Right ventricle myocardium superior (tissue), 1 donor: ENCODE measurements at places on chromosomes 5 and 9.

- DNase-seq, result no peak
These were observed 1.5 kb upstream of the TEX10 start for GRCh38 chr9:100354121-100354800.

- no peak for DNase-seq
These were observed 148.0 kb downstream of the MEF2C start for GRCh38 chr5:88734983-88735382.

- no peak for DNase-seq
These were observed 420.3 kb downstream of the GABRG2 start for GRCh38 chr5:162487528-162488525.

- no peak for DNase-seq
These were observed 8.5 kb downstream of the DUSP1 start for GRCh38 chr5:172762214-172763119.

- peak; percentile 56 for DNase-seq
These were observed 3.0 kb upstream of the DNAJB5 start for GRCh38 chr9:34986540-34987047.

GRCh38 chr5:108884736-108885135 is 137.0 kb downstream of the FER start:
- DNase-seq, result no peak

DNA sequence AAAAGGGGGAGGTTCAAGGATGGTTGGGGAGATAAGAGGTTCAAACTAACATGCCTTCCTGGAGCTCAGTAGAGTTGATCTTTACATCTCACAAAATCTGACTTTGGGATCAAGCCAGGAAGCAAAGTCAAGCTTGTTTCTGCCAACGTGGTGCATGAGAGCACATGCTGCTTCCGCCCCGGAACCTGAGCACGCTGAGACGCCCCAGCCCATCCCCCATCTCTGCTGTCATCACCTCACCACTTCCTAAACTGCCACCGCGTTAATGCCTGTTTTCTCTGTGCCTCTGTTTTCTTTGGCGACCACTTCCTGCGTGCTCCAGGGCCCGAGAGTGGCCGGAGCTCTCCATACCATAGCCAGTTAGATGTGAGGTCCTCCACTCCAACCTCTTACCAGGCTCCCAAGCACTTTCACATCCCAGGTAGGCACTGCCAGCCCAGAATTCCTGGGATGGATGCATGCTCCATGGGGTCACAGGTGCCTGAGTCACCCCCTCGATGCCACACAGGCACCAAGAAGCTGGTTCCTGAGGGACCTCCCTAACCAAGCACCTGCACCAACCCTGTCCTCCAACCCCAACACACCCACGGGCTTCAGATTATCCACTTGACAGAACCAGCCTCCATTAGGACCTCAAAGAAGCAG is 31.2 kb upstream of the AFAP1L1 start:
- DNase-seq, result peak; percentile 59

DNA sequence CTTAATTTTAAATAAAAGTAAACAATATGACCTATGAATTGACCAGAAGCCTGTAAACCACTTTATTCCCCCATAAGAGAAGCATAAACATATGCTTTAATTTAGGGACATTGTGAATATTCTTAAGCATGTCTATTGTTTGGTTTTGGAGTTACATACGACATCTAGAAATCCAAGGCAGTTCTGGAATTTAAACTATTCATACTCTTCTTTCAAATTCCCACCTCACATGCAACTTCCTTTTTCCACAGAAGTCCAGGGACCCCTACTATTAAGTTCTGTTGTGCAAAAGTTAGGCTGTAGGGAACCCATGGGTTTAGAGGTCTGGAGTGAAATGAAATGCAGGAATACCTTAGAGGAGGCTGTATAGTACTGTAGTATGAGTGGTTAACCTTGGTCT is 2.1 kb downstream of the RIC1 start:
- no peak for DNase-seq

GRCh38 chr9:1013021-1013420 is 36.6 kb downstream of the DMRT3 start:
- no peak for DNase-seq

DNA sequence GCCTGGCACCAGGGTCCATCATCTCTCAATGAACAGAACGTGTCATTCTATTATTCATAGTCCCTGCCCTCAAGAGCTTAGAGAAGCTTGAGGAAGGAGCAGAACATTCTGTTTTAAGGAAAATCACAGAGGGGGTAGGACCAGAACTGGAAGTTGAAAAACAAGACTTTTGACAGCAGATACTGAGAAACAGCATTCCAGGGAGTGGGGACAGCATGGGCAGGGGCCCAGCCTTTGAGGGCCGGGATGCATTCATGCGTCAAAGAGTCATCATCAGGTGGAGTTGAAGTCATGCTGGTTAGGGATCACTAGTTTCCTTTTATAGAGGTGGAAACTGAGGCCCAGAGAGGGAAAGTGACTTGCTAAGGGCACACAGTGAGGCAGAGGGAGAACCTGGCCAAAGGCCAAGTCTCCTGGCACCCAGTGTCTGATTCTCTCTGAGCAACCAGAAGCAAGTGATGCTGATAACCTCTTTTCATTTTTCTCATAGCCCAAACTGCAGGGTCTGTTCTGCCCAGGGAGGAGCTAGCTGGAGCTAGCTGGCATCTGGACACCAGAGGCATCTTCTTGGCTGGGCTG is 41.5 kb upstream of the STXBP1 start:
- DNase-seq, result no peak

- peak; percentile 42 for DNase-seq
These were observed 1.1 kb downstream of the CD14 start for GRCh38 chr5:140631831-140632365.

- DNase-seq, result no peak
These were observed 327.7 kb downstream of the PIK3R1 start for GRCh38 chr5:68543212-68543611.

DNA sequence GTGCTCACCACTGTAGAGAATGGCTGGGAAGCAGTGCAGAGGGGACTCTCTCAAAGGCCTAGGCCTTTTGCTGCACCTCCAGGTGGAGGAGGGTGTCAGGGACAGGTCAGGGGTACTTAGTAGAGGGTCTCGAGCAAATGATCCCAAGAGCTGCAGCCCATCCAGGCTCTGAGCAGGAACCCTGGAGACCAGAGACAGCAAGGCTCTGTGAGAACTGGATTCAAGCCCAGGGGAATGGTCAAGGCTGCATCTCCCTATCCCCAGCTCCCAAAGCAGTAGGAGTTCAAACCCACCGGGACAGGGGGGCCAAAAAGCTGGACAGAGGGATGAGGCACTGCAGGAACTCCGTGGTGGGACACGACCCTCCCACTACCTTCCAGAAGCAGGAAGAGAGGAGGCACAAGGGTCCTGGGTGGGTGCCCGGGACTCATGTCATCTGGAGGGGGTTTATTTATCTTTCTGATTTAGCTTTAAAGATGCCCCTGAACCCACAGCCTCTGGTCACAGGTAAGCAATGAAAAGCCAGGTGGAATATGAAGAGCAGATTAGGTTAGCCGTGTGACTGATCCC is 124.8 kb downstream of the MVB12B start:
- DNase-seq, result no peak

DNA sequence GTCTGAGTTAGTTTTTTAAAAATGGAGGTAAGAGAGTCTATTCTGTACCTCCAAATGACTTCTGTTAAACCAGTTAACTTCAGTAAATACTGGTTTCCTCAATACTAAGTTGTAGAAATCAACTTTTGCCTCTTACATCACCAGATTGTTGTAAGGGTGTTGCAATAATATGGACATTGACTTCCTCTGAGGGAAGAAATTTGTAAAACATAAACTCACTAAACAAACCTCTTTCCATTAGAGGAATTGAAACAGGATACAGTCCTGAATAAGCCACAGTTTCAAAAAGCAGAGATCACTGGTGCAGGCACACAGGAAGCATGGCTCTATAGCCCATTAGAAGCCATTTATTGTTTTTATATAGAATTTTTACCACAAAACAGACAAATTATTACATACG is 32.7 kb upstream of the SLCO6A1 start:
- no peak for DNase-seq

GRCh38 chr5:110371011-110371724 is 355.3 kb downstream of the TMEM232 start:
- no peak for DNase-seq

- no peak for DNase-seq
These were observed 73.6 kb upstream of the RPS23 start for GRCh38 chr5:82351754-82352145.

- DNase-seq, result no peak
These were observed 125.4 kb upstream of the LMX1B start for GRCh38 chr9:126488310-126488709.

GRCh38 chr5:108830705-108831276 is 83.1 kb downstream of the FER start:
- DNase-seq, result no peak

DNA sequence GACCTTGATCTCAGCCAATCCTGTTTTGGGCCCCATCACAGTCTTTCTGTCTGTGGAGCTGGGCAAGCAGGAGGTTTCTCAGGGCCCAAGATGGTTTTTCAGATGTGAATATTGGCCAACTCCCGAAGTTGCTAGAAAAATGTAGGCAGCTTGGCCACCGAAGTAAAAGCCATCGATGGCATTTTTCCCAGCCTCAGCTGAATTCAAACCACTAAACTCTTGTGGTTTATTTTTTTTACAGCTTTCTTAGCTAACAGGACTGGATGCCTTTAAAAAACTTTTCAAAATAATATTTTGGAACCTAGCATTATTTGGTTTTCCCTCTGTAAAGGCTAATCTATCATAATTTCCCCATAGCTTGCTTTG is 102.5 kb upstream of the ERCC6L2 start:
- no peak for DNase-seq

- DNase-seq, result no peak
These were observed 364.2 kb upstream of the RPS23 start for GRCh38 chr5:82642313-82642712.

DNA sequence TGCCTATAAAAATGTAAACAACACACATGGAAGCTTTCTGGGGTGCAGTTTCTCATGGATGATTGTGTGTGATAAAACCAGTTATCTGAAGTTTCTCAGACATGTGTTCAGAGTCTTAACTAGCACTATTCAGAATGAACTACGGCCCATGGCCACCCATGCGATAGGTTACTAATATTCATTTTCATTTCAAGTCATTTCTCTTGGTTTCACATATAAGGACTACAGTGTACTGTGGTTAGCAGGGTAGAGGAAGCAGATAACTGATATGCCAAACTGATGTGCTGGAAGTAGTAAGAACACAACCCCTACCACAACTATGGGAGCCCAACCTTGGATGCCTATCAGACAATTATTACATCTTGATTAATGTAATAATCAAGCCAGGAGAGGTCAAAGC is 372.1 kb downstream of the DTWD2 start:
- DNase-seq, result no peak

DNA sequence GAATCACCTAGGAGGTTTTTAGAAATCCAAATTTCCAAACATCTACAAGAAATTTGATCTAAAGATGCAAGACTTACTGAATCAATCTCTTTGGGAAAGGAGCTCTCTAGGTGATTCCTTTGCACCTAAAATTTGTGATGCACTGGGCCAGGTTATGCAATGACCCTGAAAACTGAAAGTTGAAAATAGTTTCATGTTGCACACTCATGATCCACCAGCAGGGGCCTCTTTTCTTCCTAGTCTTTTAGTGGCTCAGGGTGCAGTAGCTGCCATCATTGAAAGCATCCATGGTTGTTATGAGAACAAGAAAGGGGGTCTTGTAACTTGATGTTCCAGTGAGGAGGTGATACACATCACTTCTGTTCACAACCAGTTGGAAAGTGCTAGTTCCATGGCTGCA is 486.8 kb downstream of the PSAT1 start:
- DNase-seq, result no peak

DNA sequence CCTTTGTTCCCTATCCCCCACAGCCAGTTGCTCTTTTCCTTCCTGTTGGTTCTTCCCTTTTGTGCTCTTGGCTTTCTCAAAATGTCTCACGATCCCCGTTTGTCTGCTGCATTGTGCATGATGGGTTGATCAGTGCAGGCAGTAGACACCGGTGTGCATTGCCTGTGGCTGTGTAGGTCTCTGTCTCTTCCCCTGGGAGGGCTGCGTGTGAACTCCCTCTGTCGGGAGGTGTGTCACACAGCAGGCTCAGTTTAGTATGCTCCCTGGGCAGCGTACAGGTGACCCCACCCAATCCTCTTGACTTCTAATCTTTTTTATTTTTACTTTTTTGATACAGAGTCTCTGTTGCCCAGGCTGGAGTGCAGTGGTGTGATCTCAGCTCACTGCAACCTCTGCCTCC is 265.3 kb downstream of the FSTL4 start:
- no peak for DNase-seq

GRCh38 chr5:15387931-15388524 is 112.0 kb upstream of the FBXL7 start:
- DNase-seq, result no peak

GRCh38 chr9:123353984-123354591 is 1.9 kb upstream of the CRB2 start:
- peak; percentile 70 for DNase-seq

GRCh38 chr9:14783358-14783757 is 60.8 kb upstream of the CER1 start:
- no peak for DNase-seq

- DNase-seq, result no peak
These were observed 13.9 kb downstream of the STC2 start for GRCh38 chr5:173314166-173314952.

GRCh38 chr5:123455640-123456039 is 32.4 kb upstream of the CEP120 start:
- no peak for DNase-seq

DNA sequence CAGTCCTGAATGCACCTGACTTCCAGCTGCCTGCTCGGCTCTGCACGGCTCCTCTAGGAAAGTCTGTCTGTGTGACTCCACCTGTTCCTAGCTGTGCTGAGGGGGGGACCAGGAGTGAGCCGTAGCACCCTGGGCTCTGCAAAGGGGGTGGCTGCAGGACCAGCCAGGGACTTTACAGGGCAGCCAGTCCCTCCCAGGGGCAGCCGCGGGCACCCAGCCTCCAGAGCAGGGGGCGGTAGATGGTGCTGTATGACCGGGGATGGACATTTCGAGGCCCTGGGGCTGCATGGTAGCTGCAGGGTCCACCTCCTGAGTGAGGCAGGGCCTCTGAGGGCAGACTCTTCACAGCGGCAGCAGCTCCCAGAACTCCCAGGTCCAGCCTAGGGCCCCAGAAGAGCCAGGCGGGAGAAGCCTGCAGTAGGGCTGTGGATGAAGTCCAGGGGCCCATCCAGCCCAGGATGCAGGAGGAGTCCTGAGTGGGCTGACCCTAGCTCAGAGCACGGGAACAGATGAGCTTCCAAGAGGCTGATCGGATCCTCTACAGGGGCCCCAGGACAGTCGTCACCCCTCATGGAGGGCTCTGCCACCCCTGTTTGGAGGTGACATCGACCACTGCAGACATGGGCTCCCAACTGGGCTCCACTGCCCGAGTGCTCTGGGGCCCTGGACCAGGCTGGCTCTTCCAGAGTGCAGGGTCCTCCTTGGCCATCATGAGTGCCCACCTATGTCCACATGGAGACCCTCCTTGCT is 105.4 kb downstream of the ZNF354C start:
- DNase-seq, result no peak

GRCh38 chr9:104774132-104774531 is 10.2 kb downstream of the NIPSNAP3B start:
- DNase-seq, result no peak
